ENCODE measurements at places on chromosomes 2 and 18.

GRCh38 chr2:235746257-235746934 is 252.6 kb downstream of the AGAP1 start:
- DNase-seq = peak; percentile 44

GRCh38 chr2:34789169-34789568 is 1190.1 kb upstream of the FAM98A start:
- no peak for DNase-seq

DNA sequence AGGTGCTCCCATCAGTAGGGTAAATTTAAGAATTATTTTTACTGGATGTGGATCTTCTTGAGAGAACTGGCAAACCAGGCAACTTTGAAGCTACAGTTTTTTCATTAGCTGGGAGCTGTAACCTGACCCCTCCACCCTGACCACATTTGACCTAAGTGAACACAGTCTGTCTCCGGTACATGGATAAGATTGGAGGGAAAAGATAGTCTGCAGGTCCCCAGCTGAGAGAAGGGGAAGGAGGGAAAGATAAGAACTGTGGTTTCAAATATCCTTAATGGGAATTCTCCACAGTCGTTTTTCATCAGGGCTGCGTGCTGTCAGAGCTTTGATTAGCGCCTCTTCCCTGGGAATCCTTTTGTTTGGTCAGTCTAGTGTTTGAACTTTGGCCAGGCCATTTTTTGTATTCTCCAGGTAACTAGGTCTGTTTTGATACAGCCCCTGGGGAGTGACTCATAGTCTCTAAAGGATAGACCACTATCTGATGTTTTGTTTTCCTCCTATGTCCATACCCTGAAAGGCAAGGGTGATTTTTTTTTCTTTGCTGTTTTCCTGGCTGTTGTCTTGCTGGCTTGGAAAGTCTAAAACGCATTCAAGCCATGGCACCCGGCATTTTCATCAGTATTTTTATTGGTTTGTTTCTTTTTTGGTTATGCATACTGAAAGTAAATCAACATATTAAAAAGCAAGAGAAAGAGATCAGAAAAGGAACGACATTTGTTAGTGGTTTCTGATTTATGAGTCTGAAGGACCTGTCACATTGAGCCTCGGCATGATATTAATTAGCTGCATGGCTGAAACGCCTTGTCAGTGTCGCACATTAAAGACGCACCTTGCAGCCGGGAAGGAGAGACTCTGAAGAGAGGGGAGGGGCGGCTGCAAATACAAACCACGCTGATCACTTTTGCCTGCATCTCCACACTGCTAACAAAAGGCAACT is 183.4 kb upstream of the FN1 start:
- DNase-seq = no peak

DNA sequence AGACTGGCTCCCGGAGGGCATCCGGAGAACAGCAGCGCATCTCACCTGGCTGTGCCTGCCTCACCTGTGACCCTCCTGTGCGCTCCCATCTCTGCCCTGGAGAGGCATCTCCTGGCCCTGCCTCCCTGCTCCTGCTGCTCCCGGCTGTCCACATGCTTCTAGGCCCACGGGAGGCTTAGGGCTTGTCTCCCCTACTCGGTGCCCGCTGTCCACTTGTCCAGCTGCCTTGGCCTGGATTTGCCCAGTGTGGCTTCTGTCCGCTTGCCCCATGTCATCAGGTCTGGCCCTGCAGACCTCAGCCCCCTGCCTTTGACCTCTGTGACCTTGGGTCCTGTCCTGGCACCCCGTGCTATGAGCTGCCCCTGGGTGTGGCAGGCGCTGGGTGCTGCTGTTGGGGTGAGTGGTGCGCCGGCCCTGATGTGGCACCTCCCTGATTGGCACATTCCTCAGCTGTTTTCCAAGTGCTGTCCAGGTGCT is 4.5 kb downstream of the BOK start:
- DNase-seq = no peak

- no peak for DNase-seq
Measured at GRCh38 chr2:121741450-121741849, 4.8 kb upstream of the NIFK start.

DNA sequence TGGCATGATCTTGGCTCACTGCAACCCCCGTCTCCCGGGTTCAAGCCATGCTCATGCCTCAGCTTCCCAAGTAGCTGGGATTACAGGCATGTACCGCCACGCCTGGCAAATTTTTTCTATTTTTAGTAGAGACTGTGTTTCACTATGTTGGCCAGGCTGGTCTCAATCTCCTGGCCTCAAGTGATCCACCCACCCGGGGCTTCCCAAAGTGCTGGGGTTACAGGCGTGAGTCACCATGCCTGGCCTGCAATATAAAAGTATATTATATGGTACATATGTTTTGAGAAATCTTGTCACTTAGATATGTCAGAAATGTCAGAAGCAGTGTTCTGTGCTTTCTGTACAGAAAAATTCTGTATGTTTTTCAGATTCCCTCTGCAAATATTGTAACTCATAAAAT is 19.2 kb upstream of the XPO1 start:
- no peak for DNase-seq

GRCh38 chr2:110770404-110770958 is 38.1 kb downstream of the ACOXL start:
- DNase-seq = no peak

GRCh38 chr2:96153991-96154431 is 8.8 kb upstream of the DUSP2 start:
- DNase-seq = no peak

DNA sequence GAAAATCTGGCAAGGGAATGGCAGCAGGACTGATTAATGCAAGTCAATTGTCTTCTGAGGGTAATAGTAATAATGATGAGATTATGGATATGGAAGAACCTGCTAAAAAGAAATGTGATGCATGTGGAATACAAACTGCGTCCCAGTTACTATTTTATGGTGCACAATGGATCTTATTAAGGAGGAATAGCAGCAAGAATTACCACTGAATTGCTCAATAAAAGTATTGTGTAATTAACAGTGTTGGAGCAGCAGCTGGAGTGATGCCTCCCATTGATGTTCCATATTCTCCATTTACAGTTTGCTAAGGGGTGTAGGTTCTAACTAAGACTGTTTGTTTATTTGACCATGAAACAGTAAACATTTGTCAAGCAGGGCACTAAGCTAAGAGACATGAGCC is 167.9 kb downstream of the HRH4 start:
- DNase-seq = no peak

DNA sequence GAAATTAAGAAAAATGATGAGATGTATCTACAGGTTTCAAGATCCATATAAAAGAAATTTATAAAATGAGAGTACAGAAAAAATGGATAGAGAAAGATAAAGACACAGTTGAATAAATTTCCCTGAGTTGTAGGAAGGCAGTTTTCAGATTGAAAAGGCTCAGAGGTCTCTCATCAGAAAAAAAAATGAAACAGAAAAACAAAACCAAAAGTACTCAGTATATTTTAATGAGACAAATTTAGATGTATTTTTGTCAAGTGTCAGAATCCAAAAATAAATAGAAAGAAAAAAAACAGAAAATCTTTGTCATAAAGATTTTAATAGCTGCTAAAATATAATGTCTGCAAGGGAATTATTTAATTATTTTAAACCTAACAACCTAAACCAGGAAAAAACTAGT is 520.5 kb downstream of the KCNJ3 start:
- no peak for DNase-seq

DNA sequence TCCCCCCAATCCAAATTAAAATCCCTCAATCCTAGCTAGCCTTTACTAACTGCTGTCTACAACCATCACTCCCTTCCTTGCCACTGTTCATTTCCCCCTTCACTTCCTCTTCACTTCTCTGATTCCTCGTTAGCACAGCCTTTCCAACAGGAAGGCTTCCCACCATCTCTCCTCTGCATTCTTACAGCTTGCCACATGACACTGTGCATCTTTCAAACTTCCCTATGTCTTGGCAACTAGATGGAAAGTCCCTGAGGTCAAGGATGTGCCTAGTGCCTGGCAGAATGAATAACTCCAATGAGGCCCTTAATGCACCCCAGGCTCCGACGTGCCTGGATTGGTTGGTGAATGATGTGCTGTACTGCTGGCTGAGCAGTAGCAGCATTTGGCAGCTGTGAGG is 15.2 kb downstream of the SAP130 start:
- DNase-seq = no peak

Measured in activated T-cell treated with anti-CD3 and anti-CD28 coated beads, Interleukin-2, amount 50 U/mL, for 48 hours (primary cell).